SK-N-MC (cell line): ENCODE measurements at places on chromosomes 16 and 17.

DNA sequence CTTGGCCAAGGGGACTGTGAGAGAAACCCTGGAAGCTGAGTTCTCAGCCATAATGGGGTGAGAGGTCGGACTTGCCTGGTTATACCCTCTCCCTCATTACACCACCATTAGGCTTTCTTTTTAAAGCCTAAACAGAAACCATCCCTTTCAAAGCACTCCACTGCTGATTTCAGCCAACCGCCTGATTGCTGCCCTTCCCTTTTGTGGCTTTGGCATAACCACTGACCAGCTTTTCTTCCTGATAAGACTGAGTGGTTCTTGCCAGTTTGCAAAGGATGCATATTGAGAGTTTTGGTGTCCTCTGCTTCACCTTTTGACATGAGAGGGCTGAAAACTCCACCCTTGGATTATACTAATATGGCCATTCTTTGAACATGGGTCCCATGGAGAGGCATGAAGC lies 308.2 kb upstream of the GOT2 start:
- no peak for DNase-seq

GRCh38 chr17:40695874-40696472 lies 7.6 kb downstream of the KRT24 start:
- DNase-seq, result no peak

- no peak for DNase-seq
These were observed 29.1 kb downstream of the ENDOV start for GRCh38 chr17:80443916-80444643.

GRCh38 chr17:39132192-39132610 lies 19.2 kb downstream of the PLXDC1 start:
- DNase-seq, result peak; percentile 70
